ENCODE measurements at places on chromosomes 11 and 22. TPM values are rescaled to one million over a fixed set of nuclear protein-coding genes. Genes with fewer than 3 reads are reported as not detected.

The HEPHL1 gene
- under 0.01 TPM for total RNA-seq

The LMO2 gene
- 10.3 TPM for total RNA-seq

The OR56A1 gene
- not detected for total RNA-seq

The DEFB131B gene
- not detected for total RNA-seq

The INPP5J gene
- not detected for total RNA-seq

The NAALAD2 gene
- total RNA-seq: 0.90 TPM

The SLC6A5 gene
- total RNA-seq: not detected

The TENM4 gene
- under 0.01 TPM for total RNA-seq

The LINC01488 gene
- total RNA-seq: not detected

The TRIM3 gene
- total RNA-seq: 18.6 TPM

The TP53I11 gene
- 199 TPM for total RNA-seq

The TMEM191C gene
- total RNA-seq: 0.54 TPM

The OR5B21 gene
- not detected for total RNA-seq

The KCNJ1 gene
- not detected for total RNA-seq

The DEUP1 gene
- not detected for total RNA-seq

The OR52H1 gene
- not detected for total RNA-seq

The TEX12 gene
- total RNA-seq: not detected

The CCDC81 gene
- total RNA-seq: not detected

The RBM4B gene
- 16.2 TPM for total RNA-seq

The FGF19 gene
- not detected for total RNA-seq

The LRFN4 gene
- total RNA-seq: 17.3 TPM

The JOSD1 gene
- total RNA-seq: 52.0 TPM

The CD3D gene
- not detected for total RNA-seq

The TPBGL gene
- 0.16 TPM for total RNA-seq
